ENCODE measurements at places on chromosomes 13 and 19. TPM values are rescaled to one million over a fixed set of nuclear protein-coding genes. Genes with fewer than 3 reads are reported as not detected.

SUPT5H gene
- total RNA-seq = 139 TPM

SELENOV gene
- total RNA-seq = not detected

ZNF610 gene
- 0.64 TPM for total RNA-seq

KIR2DL3 gene
- not detected for total RNA-seq

ZNF264 gene
- total RNA-seq = 18.4 TPM

NLRP7 gene
- not detected for total RNA-seq

TRIP10 gene
- 56.2 TPM for total RNA-seq

SMIM44 gene
- total RNA-seq = not detected

ZNF723 gene
- total RNA-seq = not detected

SPACA6 gene
- 6.6 TPM for total RNA-seq

SIAH3 gene
- total RNA-seq = 0.12 TPM

ERICH4 gene
- total RNA-seq = not detected

RPS16 gene
- total RNA-seq = 4,327 TPM

GPR183 gene
- total RNA-seq = 38.8 TPM

C19orf85 gene
- total RNA-seq = not detected

CERS1 gene
- total RNA-seq = not detected

SBSN gene
- not detected for total RNA-seq

C5AR1 gene
- total RNA-seq = 0.19 TPM

EFNB2 gene
- total RNA-seq = 0.07 TPM

MYDGF gene
- total RNA-seq = 43.5 TPM

RAB8A gene
- 95.2 TPM for total RNA-seq

MYO1F gene
- total RNA-seq = 2.0 TPM

C19orf67 gene
- not detected for total RNA-seq

SIGLEC9 gene
- 1.9 TPM for total RNA-seq

IQCN gene
- total RNA-seq = 0.19 TPM

LRRC63 gene
- 0.24 TPM for total RNA-seq

DCLK1 gene
- total RNA-seq = not detected

OCEL1 gene
- total RNA-seq = 8.7 TPM

ZFP14 gene
- 2.2 TPM for total RNA-seq

CAPN12 gene
- total RNA-seq = 2.2 TPM

PALM3 gene
- total RNA-seq = not detected

POSTN gene
- total RNA-seq = not detected

ACTMAP gene
- total RNA-seq = 23.0 TPM

CRYL1 gene
- total RNA-seq = 8.9 TPM

TNFRSF19 gene
- total RNA-seq = not detected

GJA3 gene
- 0.05 TPM for total RNA-seq

GAPDHS gene
- total RNA-seq = not detected

CD33 gene
- total RNA-seq = 1.1 TPM

WDFY2 gene
- total RNA-seq = 11.3 TPM

FCGBP gene
- total RNA-seq = 3.8 TPM

PGLYRP1 gene
- total RNA-seq = not detected

ZNF724 gene
- 13.3 TPM for total RNA-seq

DDA1 gene
- 26.2 TPM for total RNA-seq

STOML3 gene
- total RNA-seq = not detected

PLIN4 gene
- not detected for total RNA-seq

PLPP2 gene
- 0.25 TPM for total RNA-seq

C2CD4C gene
- 0.10 TPM for total RNA-seq

CACNG8 gene
- total RNA-seq = not detected

Measured in activated naive CD4-positive, alpha-beta T cell treated with anti-CD3 and anti-CD28 coated beads for 36 hours (primary cell).